ENCODE measurements at places on chromosomes 5 and 9.

DNA sequence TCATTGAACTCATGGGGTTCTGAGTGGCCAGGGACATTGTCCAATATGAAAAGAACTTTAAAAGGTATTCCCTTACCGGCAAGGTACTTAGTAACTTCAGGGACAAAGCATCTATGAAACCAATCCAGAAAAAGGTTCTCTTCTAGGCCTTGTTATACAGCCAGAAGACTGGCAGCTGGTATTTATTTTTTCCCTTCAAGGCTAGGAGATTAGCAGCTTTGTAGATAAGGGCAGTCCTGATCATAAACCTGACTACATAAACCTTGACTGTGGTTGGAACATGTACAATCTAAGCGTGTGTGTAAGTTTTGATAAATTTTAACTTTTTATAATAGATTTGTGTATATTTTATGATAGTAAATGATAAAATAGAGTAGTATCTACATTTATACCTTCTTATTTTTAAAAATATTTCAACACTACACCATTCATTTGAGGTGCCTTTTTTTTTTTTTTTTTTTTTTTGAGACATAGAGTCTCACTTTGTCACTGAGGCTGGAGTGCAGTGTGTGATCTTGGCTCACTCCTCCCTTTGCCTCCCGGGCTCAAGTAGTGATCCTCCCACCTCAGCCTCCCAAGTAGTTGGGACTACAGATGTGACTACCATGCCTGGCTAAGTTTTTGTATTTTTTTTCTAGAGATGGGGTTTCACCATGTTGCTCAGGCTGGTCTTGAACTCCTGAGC lies 24.5 kb downstream of the RANBP17 start:
- DNase-seq = no peak

- DNase-seq = peak; percentile 95
Measured at GRCh38 chr5:373710-374602, 52.4 kb downstream of the AHRR start.

DNA sequence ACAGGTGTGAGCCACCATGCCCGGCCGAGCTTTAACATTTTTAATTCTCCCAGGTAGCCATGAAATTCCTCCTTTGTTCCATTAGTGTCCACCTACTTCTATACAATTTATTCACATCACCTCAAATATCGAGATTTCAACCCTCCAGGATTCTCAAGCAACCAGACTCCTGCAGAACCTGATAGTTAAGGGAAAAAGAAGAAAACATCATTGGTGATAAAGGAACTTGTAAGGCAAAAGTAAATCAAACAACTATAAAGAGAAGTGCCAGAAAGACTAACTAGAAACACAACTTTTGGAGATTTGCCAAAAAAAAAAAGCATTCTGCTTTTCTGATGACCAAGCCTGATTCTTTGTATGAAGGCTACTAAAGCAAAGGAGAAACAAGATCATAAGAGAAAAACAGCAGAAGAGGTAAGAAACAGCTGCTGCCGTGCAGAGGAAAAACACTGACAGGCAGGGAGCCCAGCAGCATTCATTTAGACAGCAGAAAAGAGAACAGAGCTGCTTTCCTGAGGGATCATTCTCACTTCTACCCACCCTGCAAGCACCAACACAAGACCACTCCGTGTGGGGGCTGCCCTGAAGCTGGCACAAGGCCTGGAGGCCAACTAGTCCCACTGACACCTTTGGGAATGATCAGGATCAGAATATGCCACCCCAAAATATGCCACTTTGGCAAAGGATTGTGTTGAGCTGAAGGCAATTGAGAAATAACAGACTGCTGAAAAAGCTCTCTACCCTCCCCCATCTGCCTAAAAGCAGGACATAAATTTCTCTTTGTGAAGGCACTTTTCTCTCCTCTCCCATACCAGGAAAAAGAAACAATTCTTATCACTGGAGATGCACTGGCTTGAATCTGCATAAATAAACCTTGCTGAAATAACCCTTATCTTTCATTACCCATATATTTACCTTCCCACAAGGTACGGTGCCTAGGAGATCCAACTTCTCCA lies 75.1 kb downstream of the ALDH7A1 start:
- DNase-seq = no peak

GRCh38 chr9:109230277-109230676 lies 63.2 kb upstream of the FRRS1L start:
- no peak for DNase-seq

DNA sequence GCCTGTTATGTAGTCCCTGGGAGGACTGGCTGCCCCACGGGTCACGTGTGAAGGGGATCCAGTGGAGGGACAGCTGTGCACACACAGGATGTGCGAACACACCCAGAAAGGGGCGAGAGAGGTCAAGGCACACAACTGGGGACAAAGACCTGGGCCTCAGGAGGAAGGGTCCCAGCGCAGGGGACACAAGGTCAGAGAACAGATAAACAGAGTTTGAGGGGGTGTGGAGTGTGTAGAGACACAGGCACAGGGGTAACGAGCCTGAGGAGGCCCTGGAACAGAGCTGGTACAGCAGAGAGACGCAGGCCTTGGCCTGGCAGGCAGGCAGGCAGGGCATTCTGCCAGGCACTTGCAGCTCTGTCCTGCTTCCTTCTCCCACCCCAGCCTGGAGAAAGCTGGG lies 14.8 kb upstream of the PSMD5 start:
- no peak for DNase-seq

GRCh38 chr5:53969176-53969730 lies 341.1 kb downstream of the ARL15 start:
- no peak for DNase-seq

DNA sequence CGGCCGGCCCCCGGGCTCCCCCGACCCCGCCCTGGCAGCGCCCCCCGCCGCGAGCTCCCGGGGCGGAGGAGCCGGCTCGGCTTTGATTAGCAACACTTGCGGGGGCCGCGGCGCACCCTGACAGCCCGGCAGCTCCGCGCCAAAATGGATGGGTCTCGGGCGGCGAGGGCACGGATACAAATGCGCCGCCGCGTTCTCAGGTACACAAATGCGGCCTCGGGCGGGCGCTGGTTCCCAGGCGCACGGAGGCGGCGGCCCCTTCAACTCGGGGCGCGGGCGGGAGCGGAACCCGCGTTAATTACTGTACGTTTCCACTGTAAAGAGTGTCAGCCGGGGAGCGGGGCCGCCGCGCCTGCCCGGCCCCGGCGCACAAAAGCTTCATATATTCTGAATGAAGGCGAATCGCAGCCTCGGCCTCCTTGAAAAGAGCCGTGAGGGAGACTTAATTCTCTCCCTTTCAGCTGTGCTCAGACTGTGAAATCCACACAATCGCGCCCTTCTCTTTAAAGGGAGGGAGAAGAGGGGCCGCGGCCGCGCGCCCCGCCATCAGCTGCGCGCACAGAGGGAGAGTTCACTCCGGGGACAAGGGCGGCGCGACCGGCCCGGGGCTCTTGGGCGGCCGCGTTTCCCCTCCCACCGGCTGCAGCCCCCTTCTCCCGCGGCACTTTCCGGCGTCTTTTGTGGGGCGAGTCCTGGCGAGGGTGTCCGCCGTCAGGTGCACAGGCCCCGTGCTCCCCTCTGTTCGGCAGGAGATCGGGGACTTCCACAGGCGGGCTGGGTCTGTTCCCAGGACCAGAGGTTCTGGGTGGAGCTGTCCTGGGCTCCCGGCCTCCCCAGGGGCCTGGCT lies 27.0 kb downstream of the MSX2 start:
- no peak for DNase-seq

- DNase-seq = no peak
Measured at GRCh38 chr5:109866051-109866450, 176.3 kb downstream of the MAN2A1 start.

All from common myeloid progenitor, CD34-positive (primary cell).